ENCODE measurements at places on chromosomes 11 and 22.

- no peak overlapping the region for H3K27ac ChIP-seq
- DNase-seq = no peak
- no peaks in the 10 kb centered on the region for H3K27me3 ChIP-seq
These were observed 63.7 kb upstream of the PARVG start for GRCh38 chr22:44116755-44117684.

DNA sequence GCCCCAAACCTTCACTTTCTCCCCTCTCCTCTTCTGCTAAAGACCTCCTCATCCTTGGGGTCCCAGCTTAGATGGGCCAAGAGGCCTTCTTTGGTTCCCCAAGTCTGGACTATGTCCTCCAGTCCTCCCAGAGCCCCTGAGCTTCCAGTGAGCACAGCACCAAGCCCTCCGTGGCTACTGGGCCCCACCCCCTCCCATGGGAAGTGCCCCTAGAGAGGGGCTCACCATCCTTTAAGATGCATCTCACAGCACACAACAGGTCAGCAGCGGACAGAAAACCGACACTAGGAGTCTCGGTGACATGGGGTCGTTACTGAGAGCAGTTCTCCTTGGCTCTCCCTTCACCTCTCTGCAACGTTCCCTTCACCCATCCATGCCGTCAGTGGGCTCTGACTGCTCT, 2.7 kb downstream of the LRRC32 start:
- no peaks in the 10 kb centered on the region for H3K36me3 ChIP-seq
- H3K4me3 ChIP-seq = peak overlapping the region; percentile 6
- H3K27ac ChIP-seq = no peak overlapping the region
- H3K4me1 ChIP-seq = no peaks in the 10 kb centered on the region

GRCh38 chr22:24390576-24390975, 36.8 kb upstream of the ADORA2A start:
- H3K27me3 ChIP-seq = no peaks in the 10 kb centered on the region
- H3K4me1 ChIP-seq = no peaks in the 10 kb centered on the region
- H3K27ac ChIP-seq = no peak overlapping the region
- DNase-seq = no peak
- no peaks in the 10 kb centered on the region for H3K36me3 ChIP-seq

DNA sequence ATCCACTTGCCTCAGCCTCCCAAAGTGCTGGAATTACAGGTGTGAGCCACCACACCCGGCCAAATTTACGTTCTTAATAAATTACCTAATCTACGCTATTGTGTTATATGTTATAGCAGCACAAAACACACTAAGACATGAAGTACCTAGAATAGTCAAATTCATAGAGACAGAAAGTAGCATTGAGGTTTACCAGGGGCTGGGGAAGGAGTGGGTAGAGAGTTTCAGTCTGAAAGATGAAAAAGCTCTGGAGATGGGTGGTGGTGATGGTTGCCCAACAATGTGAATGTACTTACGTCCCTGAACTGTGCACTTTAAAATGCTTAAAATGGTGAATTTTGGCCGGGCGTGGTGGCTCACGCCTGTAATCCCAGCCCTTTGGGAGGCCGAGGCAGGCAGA, 65.7 kb upstream of the NUP50 start:
- no peak for DNase-seq
- no peaks in the 10 kb centered on the region for H3K4me1 ChIP-seq
- no peak overlapping the region for H3K4me3 ChIP-seq
- no peak overlapping the region for H3K27ac ChIP-seq
- no peaks in the 10 kb centered on the region for H3K27me3 ChIP-seq

GRCh38 chr11:19228968-19229367, 11.8 kb downstream of the E2F8 start:
- no peaks in the 10 kb centered on the region for H3K36me3 ChIP-seq
- H3K27me3 ChIP-seq = no peaks in the 10 kb centered on the region
- no peak overlapping the region for H3K4me3 ChIP-seq
- no peaks in the 10 kb centered on the region for H3K4me1 ChIP-seq
- DNase-seq = no peak

DNA sequence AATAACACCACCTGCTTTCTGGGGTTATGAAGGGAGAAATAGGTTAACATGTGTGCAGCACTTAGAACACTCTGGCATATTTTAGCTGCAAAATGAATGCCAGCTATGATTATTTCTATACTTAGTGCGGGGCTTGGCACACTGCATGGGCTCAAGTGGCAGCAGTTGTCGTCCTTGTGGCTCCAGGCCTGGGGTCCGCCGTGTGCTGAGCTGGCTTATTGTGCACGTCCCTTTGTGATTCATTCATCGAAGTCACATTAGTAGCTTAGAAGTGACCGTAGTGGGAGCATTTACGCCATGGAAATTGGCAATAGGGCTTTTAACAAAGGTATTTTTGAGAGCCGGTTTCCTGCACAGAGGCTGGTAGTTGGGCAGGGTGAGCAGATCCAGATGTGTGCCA, 4.2 kb downstream of the RASD2 start:
- H3K27ac ChIP-seq = no peak overlapping the region
- no peak for DNase-seq
- H3K27me3 ChIP-seq = no peaks in the 10 kb centered on the region
- H3K4me1 ChIP-seq = no peaks in the 10 kb centered on the region

- DNase-seq = no peak
- no peaks in the 10 kb centered on the region for H3K4me1 ChIP-seq
- H3K27ac ChIP-seq = no peak overlapping the region
- no peaks in the 10 kb centered on the region for H3K36me3 ChIP-seq
- H3K27me3 ChIP-seq = no peaks in the 10 kb centered on the region
These were observed 2.0 kb upstream of the NRXN2 start for GRCh38 chr11:64724863-64725532.

DNA sequence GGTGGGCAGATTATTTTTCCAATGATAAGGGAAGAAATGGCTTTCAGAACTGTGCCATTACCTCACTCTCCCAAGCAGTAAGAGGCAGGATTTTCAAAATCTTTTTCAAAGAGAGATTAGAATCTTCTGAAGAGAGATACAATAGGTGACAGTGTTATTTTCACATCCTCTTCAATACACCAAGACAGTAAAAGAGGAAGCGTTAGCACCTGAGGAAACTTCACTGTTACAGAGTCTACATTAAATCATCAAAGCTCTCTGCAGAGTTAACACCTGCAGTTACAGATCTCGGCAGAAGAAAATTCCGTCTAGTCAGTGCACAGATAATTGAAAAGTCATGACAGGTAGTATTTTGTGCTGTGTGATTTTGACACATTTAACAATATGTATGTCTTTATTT, 144.9 kb downstream of the PGR start:
- H3K4me1 ChIP-seq = no peaks in the 10 kb centered on the region
- DNase-seq = no peak
- H3K36me3 ChIP-seq = no peaks in the 10 kb centered on the region
- no peak overlapping the region for H3K4me3 ChIP-seq
- no peak overlapping the region for H3K27ac ChIP-seq

DNA sequence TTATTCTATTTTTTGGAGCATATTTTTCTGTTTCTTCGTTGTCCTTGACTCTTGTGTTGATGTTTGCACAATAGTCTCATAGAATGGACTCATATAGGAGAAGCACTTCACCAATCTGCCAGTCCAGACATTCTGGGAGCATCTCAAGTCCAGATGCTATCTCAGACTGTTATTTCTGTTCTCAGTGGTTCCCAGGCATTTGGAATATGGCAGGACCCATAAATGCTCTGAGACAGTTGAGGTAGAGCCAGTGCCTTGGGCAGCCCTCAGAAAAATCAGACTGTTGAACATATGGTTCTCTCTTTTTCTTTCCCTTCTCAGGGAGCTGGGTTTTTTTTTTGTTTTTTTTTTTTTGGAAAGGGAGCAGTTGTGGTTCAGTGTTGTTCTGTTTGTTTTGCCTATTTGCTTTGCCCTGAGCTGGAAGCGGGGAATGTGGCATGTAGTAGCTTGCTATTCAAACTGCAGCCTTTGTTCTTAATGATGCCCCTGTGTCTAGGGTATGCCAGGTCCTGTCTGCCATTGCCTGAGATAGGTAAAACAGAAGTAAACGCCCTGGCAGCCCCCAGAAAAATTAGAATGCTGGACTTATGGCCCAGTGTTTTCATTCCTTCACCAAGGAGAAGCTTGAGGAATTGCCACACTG, 3.7 kb upstream of the MS4A2 start:
- no peak overlapping the region for H3K27ac ChIP-seq
- no peak for DNase-seq
- no peaks in the 10 kb centered on the region for H3K36me3 ChIP-seq
- no peaks in the 10 kb centered on the region for H3K4me1 ChIP-seq

DNA sequence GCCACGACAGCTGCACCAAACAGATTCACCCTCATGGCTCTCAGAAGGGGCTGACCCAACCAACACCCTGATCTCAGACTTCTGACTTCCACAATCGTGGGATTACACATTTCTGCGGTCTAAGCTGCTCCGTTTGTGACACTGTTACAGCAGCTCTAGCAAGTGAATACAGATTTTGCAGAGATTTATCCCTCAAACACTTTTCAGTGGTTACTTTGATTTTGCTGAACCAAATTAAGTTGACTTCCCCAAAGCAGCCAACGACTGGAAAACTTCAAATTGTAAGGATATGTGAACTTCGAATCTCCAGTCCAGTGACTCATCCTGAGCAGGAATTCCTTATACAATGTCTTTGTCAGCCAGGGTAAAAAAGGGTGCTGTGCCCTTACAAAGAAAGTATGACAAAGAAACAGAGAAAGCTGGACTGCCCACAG, 14.8 kb upstream of the INCENP start:
- no peaks in the 10 kb centered on the region for H3K27me3 ChIP-seq
- H3K4me1 ChIP-seq = no peaks in the 10 kb centered on the region
- no peak overlapping the region for H3K4me3 ChIP-seq
- no peak overlapping the region for H3K27ac ChIP-seq

- no peaks in the 10 kb centered on the region for H3K27me3 ChIP-seq
- H3K36me3 ChIP-seq = peaks cover 31% of the 10 kb centered on the region
- H3K4me3 ChIP-seq = no peak overlapping the region
- no peak for DNase-seq
These were observed 84.5 kb upstream of the SUSD2 start for GRCh38 chr22:24096758-24097115.

- H3K27ac ChIP-seq = no peak overlapping the region
- H3K36me3 ChIP-seq = no peaks in the 10 kb centered on the region
- H3K4me1 ChIP-seq = no peaks in the 10 kb centered on the region
- peak; percentile 40 for DNase-seq
These were observed 8.6 kb upstream of the CD3E start for GRCh38 chr11:118295815-118296454.

DNA sequence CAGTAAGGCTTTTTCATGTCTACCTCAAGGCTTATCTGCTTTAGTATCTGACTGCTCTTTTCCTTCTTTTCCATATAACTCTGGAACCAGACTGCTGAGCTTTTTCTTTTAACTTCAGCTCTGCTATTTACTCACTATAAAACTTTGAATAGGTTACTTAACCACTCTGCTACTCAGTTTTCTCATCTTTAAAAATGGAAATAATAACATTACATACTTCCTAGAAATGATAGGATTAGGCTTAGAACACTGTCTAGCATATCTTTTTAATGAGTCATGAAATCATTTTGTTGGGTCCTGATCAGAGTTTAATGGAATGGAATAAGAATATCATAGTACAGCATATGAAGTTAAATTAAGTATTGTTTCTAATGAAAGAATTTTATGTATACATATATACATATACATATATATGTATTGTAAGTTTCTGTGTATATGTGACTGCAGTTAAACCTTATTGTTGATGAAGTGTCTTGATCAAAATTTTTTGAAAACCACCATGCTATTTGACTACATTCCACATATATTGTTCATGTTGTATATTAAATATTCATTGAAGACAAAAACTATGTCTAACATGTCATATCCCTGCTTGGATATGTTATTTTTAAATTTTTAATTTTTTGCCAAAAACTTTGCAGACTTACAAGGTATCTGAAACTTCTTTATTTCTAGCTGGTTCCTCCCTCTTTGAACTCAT, 120.2 kb downstream of the METTL15 start:
- H3K36me3 ChIP-seq = no peaks in the 10 kb centered on the region
- no peak for DNase-seq
- no peak overlapping the region for H3K4me3 ChIP-seq
- no peaks in the 10 kb centered on the region for H3K4me1 ChIP-seq
- H3K27me3 ChIP-seq = no peaks in the 10 kb centered on the region
- H3K27ac ChIP-seq = no peak overlapping the region

- H3K27me3 ChIP-seq = no peaks in the 10 kb centered on the region
- no peak overlapping the region for H3K4me3 ChIP-seq
- no peak for DNase-seq
- H3K27ac ChIP-seq = no peak overlapping the region
These were observed 17.2 kb downstream of the CNTF start for GRCh38 chr11:58639669-58640068.

GRCh38 chr11:113377681-113378412, 9.7 kb upstream of the ANKK1 start:
- no peaks in the 10 kb centered on the region for H3K4me1 ChIP-seq
- DNase-seq = no peak
- H3K4me3 ChIP-seq = no peak overlapping the region
- no peaks in the 10 kb centered on the region for H3K27me3 ChIP-seq
- no peaks in the 10 kb centered on the region for H3K36me3 ChIP-seq

GRCh38 chr22:37726241-37726887, 29.5 kb downstream of the TRIOBP start:
- no peak for DNase-seq
- no peak overlapping the region for H3K4me3 ChIP-seq
- no peaks in the 10 kb centered on the region for H3K36me3 ChIP-seq
- peaks cover 6% of the 10 kb centered on the region for H3K4me1 ChIP-seq
- no peaks in the 10 kb centered on the region for H3K27me3 ChIP-seq

- no peaks in the 10 kb centered on the region for H3K36me3 ChIP-seq
- DNase-seq = no peak
- no peaks in the 10 kb centered on the region for H3K27me3 ChIP-seq
- no peak overlapping the region for H3K4me3 ChIP-seq
- H3K27ac ChIP-seq = no peak overlapping the region
These were observed 73.8 kb downstream of the FAM76B start for GRCh38 chr11:95715777-95716241.

DNA sequence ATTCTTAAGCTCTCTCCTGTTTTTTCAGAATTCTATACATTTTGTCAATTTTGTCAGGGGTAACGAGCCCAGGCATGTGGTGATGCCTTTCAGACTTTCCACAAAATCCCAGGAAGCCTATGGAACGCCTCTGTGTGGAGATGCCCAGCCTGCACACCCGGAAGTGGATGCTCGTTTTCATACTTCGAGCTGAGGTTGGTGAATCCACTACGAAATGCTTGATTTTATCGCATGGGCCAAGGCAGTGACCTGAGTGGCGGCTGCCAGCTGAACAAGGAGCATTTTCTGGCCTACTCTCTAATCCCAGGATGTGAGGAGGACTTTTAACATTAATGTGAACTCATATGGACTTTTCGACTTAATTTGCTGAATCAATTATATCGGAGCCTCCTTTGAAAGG, 426.7 kb upstream of the B3GAT1 start:
- no peak for DNase-seq
- H3K27me3 ChIP-seq = no peaks in the 10 kb centered on the region
- H3K4me1 ChIP-seq = no peaks in the 10 kb centered on the region
- no peaks in the 10 kb centered on the region for H3K36me3 ChIP-seq

Measured in pancreas (tissue), 10 donors.